ENCODE measurements at places on chromosomes 7 and 10. TPM values are rescaled to one million over a fixed set of nuclear protein-coding genes. Genes with fewer than 3 reads are reported as not detected.
A peak's percentile ranks its signal among the peaks of the same experiment; 100 is the strongest.

GRCh38 chr10:132616170-132616995 lies 78.8 kb downstream of the INPP5A start:
- DNase-seq, result no peak

DNA sequence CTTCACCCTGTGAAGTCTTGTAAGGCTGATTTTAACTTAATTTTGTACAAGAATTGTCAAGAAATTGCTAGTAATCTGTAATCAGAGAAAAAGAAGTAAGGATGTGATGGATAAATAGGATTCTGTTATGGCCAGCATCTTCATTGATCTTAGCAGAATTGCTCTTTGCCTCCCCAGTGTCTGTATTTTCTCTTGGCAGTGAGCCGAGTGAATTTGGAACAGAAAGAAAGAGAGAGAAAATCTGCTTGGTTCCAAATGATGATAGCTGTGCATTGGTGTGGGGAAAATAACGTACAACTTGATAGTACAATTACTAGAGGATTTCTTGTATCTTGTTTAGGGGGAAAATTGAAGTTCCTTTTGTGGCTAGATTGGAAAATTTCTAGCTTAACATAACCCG lies 34.6 kb downstream of the VTI1A start:
- no peak for DNase-seq

DNA sequence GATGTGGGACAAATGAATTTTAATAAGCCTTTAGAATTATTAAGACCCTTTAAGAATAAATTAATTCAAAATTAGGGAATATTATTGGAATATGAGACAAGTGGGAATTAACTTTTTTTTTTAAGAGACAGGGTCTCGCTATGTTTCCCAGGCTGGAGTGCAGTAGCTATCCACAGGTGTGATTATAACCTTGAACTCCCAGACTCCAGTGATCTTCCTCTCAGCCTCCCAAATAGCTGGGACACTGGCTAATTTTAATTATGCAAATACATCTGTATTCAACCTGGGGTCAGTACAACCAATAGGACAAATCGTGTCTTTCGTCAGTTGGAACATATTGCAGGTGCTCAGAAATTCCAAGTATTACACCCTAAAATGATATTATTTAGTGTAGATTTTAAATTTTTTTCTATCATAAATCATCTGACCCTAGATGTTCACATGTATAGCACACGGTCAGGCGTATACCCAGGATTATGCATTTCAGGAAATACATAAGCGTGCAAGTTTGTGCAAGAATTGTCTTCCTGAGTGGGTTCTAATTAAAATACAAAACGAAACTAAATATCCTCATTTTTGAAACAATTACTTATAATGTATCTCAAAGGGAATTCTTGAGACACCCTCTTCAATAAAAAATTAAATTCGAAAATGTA lies 1.2 kb downstream of the NT5C3A start:
- no peak for DNase-seq

DNA sequence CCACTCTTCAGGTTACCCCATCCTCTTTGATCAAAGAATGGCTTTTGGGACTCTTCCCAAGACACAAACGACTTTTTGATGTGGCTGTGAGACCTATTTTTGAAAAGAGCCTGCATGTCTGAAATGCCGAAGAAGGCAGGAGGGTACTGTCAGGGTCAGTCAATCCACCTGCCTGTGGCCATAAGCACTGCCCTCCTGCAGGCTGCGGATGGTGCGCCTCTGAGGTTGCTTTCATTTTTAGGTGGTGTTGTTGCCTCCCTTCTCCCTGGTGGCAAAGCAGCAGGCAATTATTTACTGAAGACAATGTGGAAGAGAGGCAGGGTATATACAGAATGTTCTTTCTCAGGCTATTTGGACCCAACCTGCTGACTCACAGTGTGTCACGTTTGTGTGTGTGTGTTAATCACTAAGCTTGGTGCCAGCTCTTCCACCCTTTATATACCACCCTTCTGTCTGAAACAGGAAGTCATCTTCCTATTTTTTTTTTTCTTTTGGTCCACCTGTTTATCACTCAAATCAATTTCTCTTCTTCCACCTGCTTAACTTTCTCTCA lies 1421.2 kb upstream of the CELF2 start:
- no peak for DNase-seq

GRCh38 chr10:63596924-63597323 lies 75.7 kb downstream of the REEP3 start:
- no peak for DNase-seq

DNA sequence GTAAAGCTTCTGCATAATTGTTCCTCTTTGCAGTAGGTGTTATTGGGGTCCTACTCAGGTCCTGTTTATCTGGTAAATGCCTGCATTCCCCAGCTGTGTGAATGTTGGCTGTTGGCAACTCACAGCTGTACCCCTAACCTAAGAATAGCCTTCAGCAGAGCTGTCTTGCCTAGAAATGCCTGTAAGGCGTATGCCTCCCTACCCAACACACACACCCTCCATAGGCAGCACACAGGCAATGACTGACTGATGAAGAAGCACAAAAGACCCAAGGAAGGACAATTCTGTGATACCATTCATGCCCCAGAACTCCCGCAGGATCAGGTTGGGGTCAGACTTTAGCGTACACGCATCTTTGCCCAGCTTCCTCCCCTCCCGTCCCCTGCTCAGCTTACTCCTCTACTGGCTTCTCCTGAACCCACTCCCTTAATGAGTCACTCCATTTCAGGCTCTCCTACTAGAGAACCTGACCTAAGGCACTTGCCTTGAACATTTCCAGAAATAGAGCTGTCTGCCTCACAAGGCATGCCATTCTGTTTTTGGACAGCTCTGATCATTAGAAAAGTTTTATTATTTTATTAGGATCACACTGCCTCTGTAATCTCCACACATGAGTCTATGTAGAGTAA lies 99.2 kb upstream of the PIK3CG start:
- DNase-seq, result no peak

DNA sequence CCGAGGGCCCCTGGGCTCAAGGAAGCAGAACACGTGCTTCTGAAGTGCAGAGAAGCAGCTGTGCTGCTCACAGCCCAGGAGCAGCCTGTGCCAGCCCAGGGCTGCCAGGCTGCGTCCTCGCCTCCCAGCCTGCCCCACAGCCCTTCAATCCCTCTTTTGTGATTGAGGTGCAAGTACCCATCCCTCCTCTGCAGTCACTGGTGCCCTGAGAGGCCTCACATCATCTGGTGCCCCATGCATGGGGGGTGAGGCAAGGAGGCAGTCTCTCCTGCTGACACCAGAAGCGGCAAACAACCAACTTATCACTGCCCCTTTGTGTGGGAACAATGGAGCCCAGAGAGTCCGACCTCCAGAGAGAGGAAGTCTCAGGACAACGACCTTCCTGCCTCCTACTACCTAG lies 49.8 kb upstream of the FGFR2 start:
- DNase-seq, result no peak

GRCh38 chr10:112259688-112260087 lies 23.5 kb upstream of the TECTB start:
- DNase-seq, result no peak

GRCh38 chr10:13593535-13593934 lies 6.8 kb downstream of the PRPF18 start:
- no peak for DNase-seq

DNA sequence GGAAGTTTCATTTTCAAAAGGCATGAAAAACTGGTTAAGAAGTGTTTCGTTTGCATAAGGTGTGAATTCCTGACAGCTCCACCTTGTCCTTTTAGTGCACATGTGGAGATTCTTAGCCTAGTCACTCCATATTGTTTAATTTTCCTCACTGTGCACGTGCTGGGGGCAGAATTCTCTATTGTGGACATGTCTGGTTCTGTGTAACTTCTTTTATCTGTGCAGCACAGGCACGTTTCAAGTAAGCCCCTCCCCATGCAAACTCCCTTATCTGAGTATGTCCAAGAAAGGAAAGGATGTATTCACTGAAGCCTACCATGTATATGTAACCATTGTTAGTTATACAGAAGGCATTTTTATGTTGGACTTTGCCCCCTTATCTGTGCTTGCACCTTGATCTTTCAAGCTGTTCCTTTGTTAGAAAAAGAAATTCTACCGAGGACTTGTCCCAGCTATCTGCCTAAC lies 1346.3 kb downstream of the REEP3 start:
- no peak for DNase-seq

DNA sequence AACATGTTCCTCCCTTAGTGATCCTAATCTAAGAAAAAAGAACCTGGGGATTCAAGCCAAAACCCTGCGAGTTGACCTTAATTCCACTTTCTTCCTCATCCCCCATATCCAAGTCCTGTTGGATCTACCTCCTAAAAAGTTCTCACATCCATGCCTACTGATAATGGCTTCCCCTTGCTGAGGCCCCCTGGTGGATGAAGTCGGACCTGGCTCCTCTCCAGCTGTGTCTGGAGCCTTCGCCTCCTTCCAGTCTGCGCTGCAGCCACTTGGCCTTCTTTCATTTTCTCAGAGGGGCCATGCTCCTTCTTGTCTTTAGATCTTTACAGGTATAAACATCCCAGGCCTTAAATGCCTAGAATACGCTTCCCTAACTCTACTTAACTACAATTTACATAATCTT lies 8.1 kb downstream of the PDE1C start:
- peak; percentile 59 for DNase-seq

DNA sequence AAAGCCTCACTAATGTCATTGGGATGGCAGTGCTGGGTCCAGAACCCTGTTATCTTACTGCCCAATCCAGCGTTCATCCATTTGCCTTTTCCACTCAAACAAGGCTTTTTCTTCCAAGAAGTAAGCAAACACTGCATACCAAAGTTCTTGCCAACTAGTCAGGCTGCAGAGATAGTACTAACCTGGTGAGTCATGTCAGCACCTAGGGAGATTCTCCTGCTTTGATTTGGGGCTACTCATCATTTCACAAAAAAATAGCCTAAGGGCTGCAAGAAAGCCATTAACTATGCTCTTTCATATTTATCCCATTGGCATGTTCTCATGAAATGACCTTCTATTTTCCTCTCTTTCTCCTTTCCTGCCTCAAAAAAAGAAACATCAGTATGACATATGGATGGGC lies 142.6 kb downstream of the TWIST1 start:
- no peak for DNase-seq

DNA sequence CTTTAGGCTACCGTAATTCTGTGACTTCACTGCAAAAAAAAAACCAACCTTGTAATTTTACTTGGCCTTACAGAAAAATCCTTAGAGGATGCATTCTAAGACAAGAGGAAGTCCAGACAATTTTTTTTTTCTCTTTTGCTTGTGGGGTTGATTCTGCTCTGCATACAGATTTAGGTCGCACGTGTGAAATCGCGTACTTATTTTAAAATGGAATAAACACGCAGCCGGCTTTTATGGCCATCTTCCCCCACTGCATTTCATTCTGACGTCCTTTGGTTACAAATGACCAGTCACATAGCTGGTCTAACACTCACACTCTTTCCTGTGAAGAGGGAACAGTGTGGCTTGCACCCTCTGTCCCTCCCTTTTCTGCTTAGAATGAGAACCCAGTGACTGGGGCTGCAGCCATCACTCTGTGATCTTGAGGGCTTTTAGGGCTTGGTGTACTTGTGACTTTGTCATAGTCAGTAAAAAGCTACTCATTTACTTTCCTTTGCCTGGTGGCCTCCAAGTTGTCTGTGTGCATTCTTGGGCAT lies 63.6 kb upstream of the CARD11 start:
- DNase-seq, result no peak

- no peak for DNase-seq
These were observed 44.4 kb upstream of the TOMM7 start for GRCh38 chr7:22867003-22867402.

DNA sequence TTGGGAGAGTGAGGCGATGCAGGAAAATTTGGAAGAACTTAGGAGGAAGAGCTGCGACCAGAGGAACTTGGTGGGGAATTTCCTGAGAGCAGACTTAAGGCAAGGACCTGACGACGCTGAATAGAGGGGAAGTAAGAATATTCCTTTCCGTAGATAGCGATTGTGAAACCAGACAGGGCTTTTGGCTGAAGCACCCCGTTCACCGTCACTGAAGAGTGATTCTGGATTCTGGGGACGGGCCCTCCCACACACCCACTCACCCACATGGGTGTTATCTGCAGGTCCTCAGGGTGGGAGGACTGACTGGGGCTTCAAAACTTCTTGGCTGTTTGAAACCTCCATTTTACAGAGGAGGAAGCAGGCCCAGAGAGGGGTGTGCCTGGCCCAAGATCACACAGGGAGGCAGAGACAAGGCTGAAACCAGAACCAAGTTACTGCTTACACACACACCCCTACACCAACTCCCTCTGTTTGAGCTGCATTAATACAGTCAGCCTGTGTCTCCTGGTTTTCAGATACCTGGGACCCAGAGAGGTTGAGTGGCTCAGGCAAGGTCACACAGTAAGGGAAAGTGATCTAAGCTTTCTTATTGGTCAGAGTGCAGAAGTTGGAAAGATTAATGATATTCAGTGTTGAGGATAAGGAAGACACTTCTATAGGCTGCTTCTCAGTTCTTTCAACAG lies 37.2 kb upstream of the CDH23 start:
- DNase-seq, result no peak

DNA sequence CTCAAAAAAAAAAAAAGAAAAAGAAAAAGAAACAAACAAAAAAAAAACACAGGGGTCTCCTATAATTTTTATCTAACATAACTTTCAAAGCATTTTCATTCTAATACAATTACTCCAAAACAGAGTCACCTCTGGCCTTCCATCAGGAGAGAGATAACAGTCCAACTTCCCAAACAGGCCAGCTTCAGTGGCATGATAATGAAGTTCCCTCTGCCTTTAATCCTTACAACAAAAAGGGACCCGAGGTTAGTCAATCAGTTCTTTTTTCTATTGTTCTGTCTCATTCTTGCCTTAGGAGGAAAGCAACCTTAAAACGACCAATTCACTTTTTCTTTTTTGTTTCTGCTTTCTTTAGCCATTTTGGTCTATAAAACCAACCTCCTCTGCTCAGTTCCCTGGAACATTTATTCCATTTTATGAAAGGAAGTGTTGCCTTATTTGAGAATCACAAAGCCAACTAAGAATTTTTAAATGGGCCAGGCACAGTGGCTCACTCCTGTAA lies 16.5 kb upstream of the FXYD4 start:
- DNase-seq, result no peak

- DNase-seq, result peak; percentile 66
These were observed at the start of gene ALOX5 for GRCh38 chr10:45373576-45374349. Gene ALOX5, plus strand, starts transcription at chr10:45374216. Its CDS starts 64 bp downstream, at chr10:45374280.

- no peak for DNase-seq
These were observed 46.6 kb downstream of the AGMO start for GRCh38 chr7:15515252-15515651.

DNA sequence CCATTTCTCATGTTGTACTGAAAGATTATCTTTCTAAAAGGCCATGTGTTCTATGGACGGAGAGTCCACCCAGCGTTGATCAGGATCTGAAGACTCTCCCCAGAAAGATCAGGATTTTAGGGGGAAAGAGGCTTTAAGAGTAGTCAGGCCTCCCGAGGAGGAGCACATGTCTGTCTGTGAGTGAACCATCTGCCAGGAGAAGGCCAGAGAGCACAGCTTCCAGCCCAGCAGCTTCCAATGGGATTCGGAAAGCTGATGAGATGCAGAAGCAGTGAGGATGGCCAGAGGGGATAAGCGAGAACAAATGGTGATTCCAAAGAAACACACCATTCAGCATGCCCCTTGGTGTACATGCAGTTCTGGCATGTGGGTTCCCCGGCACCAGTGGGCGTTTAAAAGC lies 88.5 kb upstream of the TCERG1L start:
- no peak for DNase-seq

- no peak for DNase-seq
These were observed 607.8 kb downstream of the PTPRN2 start for GRCh38 chr7:157979636-157980340.

The MACC1 gene
- polyA plus RNA-seq, result not detected

The SLC18A3 gene
- polyA plus RNA-seq, result 1.7 TPM

The ANKRD30A gene
- not detected for polyA plus RNA-seq

The ACHE gene
- polyA plus RNA-seq, result 2.1 TPM

The NEUROD6 gene
- polyA plus RNA-seq, result not detected

The DNA2 gene
- polyA plus RNA-seq, result 2.5 TPM

The PVRIG gene
- not detected for polyA plus RNA-seq

The MYO3A gene
- not detected for polyA plus RNA-seq

The RBP3 gene
- polyA plus RNA-seq, result not detected
